ENCODE measurements at places on chromosomes 4 and X.

GRCh38 chr4:54872261-54872660 is 214.5 kb downstream of the KIT start:
- DNase-seq: no peak

- DNase-seq: no peak
Observed at GRCh38 chrX:136048446-136048845, 63.2 kb downstream of the SLC9A6 start.

DNA sequence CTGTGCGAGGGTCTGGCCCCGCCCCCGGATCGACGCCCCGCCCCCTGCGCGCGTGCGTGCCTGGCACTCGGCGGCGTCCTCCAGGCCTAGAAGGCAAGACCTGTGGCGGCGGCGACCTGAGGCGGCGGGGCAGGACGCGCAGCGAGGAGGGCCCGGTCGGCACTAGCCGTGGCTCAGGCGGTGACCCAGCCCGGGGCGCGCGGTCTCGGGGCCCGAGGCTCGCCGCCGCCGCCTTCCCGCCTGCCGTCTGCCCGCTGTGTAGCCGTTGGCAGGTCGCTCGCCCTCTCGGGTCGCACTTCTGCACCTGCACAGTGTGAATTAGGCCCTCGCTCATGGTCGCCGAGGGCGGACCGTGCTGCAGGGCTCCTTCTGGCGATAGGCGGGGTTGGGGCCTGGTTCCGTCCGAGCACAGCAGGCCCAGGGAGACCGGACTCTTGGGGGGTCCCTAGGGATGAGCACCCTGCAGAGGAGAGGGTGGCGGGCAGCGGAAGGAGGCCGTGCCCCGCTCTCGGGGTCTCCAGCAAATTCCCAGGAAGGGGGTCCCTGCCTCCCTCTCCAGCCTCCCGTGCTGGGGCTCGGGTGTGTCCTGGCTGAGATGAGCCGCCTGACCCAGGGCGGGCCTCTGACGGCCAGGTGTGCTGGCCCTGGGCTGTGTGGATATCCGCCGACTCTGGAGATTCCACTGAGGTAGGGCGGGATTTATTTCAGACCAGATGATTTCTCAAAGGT is 557 bp upstream of the FAM53A start:
- no peak for DNase-seq

DNA sequence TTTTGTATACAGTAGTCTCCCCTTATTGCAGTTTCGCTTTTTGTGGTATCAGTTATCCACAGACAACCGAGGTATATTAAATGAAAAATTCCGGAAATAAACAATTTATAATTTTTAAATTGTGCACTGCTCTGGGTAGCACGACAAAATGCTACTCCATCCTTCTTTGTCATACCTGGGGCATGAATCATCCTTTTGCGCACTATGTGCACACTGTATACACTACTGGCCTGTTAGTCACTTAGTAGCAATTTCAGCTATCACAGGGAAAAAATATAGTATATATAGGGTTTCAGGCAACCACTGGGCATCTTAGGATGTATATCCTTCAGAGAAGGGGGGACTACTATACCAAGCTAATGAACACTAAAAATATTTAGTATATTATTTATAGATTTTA is 198.8 kb upstream of the FAT4 start:
- DNase-seq: no peak

- no peak for DNase-seq
Observed at GRCh38 chr4:180993244-180993836, 1249.9 kb upstream of the TENM3 start.

GRCh38 chrX:56812515-56813105 is 83.6 kb downstream of the NBDY start:
- DNase-seq: no peak

GRCh38 chr4:3022651-3023050 is 51.7 kb downstream of the HTT-AS start:
- no peak for DNase-seq

- DNase-seq: no peak
Observed at GRCh38 chr4:158538911-158539310, 17.2 kb downstream of the RXFP1 start.

GRCh38 chr4:72457158-72457557 is 111.9 kb downstream of the ADAMTS3 start:
- DNase-seq: no peak

DNA sequence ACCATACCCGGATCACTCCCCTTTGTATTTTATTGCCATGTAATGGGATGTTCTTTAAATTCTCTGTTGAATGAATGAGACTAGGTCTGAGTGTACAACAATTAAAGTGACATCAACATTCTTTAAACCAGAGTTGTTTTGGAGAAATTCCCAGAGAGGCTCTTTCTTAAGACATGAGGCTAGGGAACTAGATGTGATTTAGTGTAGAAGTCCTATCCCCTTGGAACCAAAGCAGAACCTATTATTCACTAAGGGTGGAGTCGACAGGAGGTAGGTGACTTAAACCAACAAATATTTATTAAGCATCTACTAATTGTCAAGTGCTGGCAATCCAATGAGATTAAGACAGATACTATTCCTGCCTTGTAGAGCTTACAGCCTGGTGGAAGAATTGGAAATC is 1.7 kb downstream of the EIF1AX start:
- DNase-seq: no peak

DNA sequence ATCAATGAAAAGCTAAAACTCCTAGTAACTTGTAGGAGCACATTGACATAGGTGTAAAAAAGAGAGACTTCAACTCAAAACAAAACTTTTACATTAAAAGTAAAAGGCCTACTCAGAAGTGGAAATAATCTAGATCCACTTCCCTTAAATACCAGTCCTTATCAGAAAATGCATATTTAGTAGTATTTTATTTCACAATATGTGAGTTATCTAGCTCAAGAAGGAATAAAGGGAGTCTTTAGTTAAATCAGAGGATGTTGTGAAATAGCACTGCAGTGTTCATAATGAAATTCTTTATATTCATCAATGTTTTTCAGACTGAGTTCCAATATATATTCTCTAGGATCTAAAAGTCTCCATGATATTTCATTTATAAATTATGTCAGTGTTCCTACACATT is 715.0 kb downstream of the GRID2 start:
- DNase-seq: no peak

DNA sequence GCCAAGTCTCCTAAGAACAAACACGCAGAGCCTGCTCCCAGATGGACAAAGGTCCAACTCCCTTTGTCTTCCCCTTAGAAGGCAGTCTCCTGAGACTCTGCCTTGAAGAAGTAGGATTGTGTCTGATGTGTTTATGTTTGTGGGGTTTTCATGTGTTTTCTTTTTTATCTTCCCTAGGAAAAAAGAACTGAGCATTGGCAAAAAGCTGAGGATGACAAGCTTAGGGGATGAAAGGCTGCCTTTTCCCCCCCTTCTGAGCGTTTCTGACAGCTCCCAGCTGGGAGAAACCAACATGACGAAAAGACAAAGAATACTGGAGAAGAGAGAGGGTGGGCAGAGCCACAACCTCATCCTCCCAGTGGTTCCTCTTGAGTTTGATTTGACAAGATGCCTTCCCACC is 181.1 kb downstream of the EVC2 start:
- no peak for DNase-seq

- DNase-seq: no peak
Observed at GRCh38 chr4:147790412-147790811, 58.5 kb downstream of the ARHGAP10 start.

GRCh38 chr4:13169731-13170525 is 314.2 kb downstream of the RAB28 start:
- no peak for DNase-seq

DNA sequence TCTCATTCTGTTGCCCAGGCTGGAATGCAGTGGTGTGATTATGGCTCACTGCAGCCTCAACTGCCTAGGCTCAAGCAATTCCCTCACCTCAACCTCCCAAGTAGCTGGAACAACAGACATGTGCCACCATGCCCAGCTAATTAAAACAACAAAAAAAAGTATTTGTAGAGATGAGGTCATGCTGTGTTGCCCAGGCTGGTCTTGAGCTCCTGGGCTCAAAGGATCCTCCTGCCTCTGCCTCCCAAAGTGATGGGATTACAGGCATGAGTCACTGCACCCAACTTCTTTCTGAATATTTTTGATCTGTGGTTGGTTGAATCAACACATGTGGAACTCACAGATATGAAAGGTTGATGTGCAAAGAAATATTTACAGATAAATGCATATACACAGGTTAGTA is 18.5 kb upstream of the SEPTIN11 start:
- no peak for DNase-seq

DNA sequence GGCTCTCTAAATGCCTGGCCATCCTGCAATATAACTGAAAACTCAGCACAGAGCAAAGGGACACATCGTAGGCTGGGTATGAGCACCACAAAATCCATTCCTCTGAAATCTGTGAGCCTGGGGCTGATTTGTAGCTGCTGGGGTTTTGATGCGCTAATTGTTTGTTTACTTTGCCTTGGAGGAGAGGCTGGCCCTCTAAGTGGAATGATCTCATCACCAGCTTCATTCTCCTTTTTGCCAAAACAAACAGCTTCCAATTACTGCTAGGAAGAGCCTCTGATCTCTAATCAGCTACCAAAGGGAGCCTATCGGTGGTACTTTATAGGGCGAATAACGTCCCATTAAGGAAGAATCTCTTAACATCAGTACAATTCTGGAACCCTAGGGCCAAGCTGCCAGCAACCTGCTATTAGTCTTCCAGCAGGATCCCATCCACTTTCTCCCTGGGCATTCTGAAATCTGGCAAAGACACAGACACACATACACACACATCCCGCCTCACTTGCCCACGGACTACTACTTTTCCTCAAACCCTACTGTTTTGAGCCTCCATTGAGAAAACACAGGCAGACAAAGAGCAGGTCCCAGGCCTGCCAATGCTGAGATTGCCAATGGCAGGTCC is 5.8 kb downstream of the ANOS1 start:
- DNase-seq: no peak

GRCh38 chrX:129665916-129666644 is 11.3 kb upstream of the APLN start:
- DNase-seq: no peak

DNA sequence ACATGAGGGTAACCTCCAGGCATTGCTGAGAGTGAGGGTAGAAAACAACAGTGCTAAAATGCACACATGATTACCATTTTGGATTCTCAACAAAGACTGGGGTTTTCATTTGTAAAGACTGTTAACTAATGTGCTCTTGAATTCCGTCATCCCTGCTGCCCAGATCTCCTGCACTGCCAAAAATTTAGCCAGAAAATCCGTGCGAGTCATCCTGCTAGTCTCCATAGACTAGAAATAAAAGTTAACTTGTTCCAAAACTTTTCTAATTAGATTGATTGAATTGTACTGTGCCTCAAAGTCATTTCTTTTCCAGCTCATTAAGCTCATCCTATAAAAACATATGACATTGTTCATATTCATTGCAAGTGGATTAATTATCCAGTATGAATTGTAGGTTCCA is 99.8 kb downstream of the ARSF start:
- no peak for DNase-seq

- DNase-seq: no peak
Observed at GRCh38 chrX:107978707-107979307, 3.4 kb downstream of the TEX13B start.

DNA sequence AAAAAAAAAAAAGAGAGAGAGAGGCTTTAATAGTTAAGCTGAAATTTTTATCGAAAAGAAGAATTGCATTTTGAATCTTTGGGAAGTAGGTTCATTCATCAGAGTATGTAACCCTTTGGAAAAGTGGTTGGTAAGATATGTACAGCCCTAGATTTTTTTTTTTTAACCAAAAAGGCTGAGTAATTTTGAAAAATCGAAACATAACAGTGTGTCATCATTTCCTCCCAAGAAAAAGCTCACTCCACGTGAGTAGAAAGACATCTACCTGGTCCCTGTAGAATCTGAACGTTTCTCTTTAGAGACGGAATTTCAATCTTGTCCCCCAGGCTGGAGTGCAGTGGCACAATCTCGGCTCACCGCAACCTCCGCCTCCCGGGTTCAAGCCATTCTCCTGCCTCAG is 16.2 kb downstream of the SHOX start:
- DNase-seq: no peak

GRCh38 chr4:173252024-173252935 is 81.9 kb downstream of the HMGB2 start:
- DNase-seq: no peak

GRCh38 chrX:85221361-85221760 is 22.2 kb downstream of the SATL1 start:
- no peak for DNase-seq

- no peak for DNase-seq
Observed at GRCh38 chr4:173386751-173387150, 12.2 kb downstream of the SCRG1 start.

- no peak for DNase-seq
Observed at GRCh38 chr4:176569301-176569700, 223.4 kb downstream of the VEGFC start.

GRCh38 chrX:70174754-70175153 is 2.5 kb upstream of the DGAT2L6 start:
- DNase-seq: no peak

DNA sequence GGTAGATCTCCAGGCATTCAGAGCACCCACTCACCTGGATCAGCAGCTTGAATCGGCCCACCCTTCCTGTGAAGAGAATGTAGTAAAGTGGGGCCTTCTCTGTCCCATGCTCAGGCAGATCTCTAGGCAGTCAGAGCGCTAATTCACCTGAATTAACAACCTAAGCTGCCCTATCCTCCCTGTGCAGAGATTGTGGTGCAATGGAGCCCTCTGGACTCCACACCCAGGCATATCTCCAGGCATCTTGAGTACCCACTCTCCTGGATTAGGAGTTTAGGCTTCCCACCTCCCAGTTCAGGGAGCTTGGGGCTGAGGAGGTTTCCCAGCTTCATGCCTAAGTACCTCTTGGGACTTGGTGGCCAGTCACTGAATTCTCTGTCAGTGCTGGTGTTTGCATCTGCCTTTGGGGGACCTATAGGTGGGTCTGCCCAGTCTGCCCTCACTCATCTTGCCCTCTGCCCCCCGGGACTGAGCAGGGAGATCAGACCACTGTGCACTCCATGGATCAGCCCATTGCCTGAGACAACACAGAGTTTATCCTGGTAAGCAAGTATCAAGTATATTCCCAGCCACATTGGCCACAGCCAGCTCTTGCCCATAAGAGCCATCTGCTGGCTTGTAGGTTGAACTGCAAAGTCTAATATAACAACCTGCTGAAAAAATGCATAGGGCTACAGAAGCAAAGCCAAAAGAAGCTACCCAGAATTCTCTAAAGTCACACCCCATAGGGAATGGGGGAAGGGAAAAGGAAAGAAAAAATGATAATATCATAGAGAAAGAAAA is 372.9 kb downstream of the KLHL13 start:
- DNase-seq: no peak

GRCh38 chrX:153900831-153901752 is 3.4 kb upstream of the AVPR2 start:
- DNase-seq: no peak

DNA sequence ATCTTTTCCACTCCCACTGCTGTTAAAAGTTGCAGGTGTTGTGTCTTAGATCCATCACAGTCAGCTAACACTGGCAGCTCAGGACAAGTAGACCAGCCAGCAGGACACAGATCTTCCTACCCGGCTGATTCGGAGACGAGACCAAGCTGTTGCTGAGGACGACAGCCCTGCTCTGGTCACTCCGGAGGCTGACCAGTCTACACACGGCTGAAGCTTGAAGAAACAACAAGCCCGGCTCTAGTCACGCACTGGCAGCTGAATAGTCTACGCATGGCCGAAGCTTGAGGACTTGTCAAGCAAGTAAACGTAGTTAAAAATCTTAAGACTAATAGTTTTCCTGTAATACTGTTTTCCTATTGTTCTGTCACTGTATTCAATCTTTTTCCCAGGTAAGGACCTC is 1.8 kb downstream of the ACOX3 start:
- no peak for DNase-seq
